ENCODE measurements at places on chromosomes 11 and 22.

- DNase-seq = no peak
Measured at GRCh38 chr11:96102664-96103078, 178.8 kb upstream of the MTMR2 start.

DNA sequence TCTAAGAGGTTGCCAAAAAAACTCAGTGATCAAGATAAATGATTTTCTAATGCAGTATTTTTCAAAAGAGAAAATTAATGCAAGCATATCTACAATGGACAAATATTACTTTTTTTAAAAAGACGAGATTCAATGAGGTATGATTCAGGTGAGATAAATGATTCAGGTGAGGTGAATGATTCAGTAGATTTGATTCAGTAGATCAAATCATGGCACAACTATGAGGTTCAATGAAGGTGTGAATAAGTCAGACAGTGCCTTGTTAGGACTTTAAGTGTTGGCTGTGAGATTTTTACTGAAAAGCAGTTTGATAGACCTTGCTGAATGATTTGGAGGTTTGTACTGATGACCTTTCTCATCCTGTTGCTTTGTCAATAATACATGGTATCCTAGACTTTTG lies 742.2 kb downstream of the NELL1 start:
- no peak for DNase-seq

- no peak for DNase-seq
Measured at GRCh38 chr11:17898782-17899181, 114.1 kb downstream of the SERGEF start.

GRCh38 chr11:125451400-125452124 lies 44.5 kb downstream of the FEZ1 start:
- DNase-seq = no peak

GRCh38 chr11:122803306-122803705 lies 35.0 kb upstream of the CRTAM start:
- DNase-seq = no peak

DNA sequence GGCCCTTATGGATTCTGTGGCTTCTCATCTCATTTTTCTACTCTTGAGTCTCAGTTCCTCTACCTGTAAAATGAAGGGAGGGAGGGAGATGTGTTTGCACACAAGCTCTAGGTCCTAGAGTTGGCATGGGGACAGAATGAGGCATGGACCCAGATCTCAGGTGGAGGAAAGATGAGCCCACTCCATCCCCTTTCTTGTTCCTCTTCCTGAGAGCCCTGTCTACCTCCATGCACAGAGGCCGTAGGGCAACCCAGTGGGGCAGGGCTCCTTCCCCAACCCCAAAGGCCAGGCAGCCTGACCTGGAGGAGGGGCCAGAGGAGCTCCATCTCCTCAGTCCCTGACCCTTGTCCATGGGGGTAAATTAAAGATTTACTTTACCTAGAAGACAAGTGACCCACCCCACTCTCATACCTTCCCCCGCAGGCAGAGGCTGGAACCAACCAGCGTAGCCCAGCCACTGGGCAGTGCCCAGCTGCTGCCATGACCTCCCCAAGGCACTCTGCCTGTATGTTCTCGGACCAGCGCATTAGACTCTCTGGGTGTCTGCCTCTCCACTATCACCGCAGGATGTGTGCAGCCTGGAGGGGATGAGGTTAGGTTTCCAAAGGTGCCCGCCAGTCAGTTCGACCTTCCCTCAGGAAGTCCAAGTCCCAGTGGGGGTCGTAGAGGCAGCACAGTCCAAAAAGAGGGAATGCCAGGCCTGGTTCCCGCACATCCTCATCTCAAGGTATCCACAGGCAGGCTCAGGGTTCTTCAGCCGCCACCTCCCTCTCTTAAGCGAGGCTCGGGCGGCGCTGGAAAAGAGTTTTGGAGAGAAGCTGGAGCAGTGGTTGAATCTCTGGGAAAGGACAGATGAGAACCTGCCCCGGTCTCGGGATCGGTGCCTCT lies 3.0 kb downstream of the SMTN start:
- DNase-seq = no peak

GRCh38 chr11:112795142-112795815 lies 165.9 kb upstream of the NCAM1 start:
- peak; percentile 24 for DNase-seq

- DNase-seq = no peak
Measured at GRCh38 chr22:27687984-27688545, 113.5 kb downstream of the MN1 start.

GRCh38 chr11:20474882-20475517 lies 87.5 kb downstream of the PRMT3 start:
- no peak for DNase-seq

DNA sequence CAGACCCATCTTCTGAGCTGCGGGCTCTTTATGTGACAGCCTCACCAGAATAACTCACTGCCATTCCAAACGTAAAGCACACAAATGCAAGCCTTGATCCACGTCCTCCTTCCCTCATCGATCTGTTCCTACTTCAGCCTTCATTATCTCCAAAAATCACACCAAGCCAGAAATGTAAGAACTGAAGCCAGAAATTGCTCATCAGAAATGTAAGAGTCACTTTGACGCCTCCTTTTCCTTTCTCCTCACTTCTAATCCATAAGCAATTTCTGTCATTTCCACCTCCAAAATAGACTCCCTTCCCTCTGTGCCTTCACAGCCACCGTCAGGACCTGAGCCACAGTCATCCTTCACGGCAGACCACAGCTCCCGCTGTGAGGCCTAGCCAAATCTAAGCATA lies 387.3 kb upstream of the B3GAT1 start:
- no peak for DNase-seq

DNA sequence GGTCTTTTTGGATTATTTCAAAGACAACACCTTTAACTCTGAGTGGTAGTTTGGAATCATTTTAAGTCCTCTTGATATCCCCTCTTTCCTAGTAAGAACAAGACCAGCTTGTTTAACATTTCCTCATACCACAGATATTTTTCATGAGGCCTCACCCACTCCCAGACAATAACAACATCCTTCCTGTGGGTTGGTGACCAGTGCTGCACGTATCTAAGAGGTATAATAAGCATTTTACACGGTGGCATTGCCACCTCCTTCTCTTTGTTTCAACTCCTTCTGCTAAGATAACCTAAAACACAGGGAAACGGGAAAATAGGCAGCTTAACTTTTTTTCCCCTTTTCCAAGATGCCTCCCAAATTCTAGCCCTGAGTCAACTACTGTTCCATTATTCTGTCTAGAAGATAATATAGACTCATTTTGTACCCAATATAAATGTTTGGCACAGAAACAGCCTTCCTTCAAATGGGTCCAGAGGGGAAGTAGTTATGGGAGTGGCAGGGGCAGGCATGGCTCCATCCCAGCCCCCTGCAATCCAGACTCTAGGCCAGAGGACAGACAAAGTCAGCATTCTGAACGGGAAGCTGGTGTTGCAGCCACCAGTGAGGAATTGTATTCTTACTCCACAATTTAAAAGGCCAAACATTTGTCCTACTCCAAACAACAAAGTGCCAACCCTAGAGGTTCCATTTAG lies 28.5 kb downstream of the MAML2 start:
- DNase-seq = no peak

DNA sequence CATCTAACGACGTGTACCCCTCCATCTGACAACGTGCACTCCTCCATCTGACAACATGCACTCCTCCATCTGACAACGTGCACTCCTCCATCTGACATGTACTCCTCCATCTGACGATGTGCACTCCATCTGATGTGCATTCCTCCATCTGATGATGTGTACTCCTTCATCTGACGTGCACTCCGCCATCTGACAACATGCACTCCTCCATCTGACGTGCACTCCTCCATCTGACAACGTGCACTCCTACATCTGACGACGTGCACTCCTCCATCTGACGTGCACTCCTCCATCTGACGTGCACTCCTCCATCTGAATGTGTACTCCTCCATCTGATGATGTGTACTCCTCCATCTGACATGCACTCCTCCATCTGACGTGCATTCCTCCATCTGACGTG lies 8.0 kb upstream of the IL17REL start:
- DNase-seq = no peak

DNA sequence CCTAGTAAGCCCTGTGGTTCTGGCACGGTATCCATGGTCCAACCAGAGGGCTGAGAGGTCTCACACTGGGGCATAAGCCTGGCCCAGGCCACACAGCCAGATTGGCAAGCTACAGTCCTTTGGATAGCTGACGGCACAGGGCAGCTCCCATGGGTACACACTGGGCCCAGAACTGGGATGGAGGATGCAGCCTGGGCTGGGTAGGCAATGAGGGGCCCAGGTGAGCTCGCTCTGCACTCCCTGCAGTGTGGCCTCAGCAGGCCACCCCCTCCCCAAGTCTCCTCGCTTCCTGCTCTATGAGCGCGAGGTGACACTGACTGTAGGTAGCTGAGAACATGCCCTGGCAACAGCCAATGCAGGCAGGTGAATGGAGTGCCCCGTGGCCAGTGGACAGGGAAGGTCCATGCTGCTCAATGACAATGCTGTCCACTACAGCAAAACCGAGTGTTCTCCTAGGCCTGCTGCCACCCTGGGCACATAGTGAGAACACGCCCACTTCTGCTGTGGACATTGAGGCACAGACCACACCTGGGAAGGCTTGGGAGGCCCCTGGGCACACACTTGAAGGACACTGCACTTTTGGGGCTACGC lies 3.8 kb downstream of the ARVCF start:
- no peak for DNase-seq

- DNase-seq = no peak
Measured at GRCh38 chr11:37171451-37171850, 573.4 kb upstream of the RAG2 start.

DNA sequence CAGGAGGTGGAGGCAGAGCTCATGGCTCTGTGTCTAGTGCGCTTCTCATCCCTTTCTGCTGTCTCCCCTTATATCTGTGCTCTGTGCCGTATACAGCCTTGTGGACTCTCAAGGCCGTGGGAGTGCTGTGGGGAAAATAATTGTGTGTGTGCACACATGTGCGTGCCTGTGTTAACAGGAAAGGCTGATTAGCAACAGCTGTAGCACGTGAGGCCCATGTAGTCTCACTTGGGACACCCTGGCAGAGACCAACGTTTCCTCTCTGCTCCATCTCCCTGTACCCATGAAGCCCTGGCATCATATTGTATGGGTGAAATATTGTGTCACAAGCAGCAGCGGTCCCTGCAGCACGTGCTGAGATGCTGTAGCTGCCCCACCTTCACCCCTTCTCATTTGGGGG lies 109.3 kb downstream of the LRRC32 start:
- DNase-seq = no peak

DNA sequence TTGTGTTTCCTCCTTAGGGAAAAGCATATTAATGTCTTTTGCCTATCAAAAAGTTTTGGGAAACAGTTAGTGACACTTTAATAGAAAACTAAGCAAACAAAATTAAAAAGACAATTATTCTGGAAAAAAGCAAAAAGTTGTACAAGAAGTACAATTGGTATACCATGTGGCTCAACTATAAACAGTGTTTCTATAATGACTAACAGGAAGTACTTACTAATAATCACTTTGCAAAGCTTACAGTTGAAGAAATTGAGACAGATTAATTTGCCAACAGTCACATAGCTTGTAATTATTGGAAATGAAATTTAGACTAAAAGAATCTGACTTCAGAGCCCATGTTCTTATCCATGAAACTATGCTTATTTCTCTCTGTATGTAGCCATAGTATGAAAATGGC lies 24.7 kb downstream of the PPME1 start:
- DNase-seq = no peak

GRCh38 chr11:83823461-83824025 lies 537.4 kb upstream of the CCDC90B start:
- DNase-seq = no peak

GRCh38 chr11:42992594-42992993 lies 319.2 kb upstream of the API5 start:
- DNase-seq = no peak

DNA sequence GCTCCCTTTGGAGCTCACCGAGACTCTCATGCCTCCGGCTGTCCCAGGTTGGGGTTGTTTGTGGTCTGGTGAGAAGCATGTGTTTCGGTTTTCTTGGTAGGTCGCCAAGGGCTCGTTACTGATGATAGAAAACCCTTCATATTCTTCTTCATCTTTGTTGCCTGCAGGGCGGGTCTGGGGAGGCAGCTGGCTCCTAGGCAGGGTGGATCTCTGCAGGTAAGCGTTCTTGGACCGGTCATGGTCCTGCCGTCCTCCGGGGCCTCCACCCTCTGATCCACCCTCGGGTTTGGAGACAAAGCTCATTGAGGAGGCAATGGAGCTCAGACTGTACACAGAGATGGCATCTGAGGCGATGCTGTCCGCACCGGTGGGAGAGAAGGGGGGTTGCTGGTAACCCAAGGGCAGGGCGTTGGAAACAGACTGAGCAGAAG lies 64.3 kb upstream of the PITPNB start:
- DNase-seq = no peak

DNA sequence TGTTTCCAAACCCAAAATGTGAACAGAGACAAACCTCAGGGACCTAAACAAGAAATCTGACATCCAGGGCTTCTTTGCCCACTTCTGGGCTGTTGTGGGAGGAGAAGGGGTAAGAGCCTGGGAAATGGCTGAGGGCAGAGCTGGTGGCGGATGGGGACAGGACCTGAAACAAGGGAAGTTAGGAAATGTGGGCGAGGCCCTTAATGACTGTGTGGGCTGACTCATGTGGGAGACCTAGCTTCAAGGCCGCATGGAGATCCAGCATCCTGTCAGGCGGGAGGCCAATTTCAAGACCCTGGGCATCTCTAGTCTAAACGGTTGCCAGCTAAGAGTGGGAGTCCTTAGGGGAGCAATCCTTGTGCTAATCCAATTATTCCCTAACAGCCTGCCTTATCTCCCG lies 2.1 kb upstream of the OAF start:
- DNase-seq = no peak

- DNase-seq = no peak
Measured at GRCh38 chr22:25192406-25192805, 7.3 kb upstream of the CRYBB3 start.

- no peak for DNase-seq
Measured at GRCh38 chr11:121543836-121544380, 91.1 kb upstream of the SORL1-AS1 start.

DNA sequence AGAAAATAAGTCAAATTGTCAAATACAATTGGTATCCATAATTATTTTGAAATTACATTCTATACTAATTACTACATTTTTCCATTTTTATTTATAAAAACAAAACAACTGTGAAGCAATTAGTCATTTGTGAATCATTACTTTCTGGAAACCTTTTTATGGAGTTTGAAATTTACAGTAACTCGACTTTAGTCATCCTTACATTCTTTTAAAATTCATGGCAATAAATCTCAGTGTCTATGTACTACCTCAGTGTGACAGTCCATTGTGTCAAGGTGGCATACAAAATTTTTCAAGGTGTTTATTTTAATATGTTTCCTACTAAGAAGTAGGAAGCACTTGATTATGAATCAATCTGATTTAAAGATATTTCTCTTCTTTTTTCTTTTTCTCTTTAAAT lies 1949.4 kb upstream of the RAG2 start:
- DNase-seq = no peak

DNA sequence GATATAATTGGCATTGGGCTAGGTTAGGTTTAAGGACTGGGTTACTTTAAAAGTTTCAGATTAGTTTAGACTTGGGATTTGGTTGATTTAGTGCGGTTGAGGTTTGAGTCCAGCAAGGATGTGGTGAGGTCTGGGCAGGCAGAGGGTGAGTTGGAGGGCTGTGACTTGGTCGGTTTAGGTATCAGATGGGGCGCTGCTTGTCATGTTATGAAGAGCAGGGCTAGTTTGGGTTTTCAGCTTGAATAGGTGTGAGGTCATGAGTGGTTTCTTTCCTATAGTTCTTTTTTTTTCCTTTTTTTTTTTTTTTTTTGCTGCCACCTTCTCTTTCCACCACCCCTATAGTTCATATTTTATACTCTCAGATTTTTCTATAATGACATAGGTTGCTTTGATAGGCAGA lies 4.8 kb downstream of the CLCF1 start:
- DNase-seq = no peak

All from NCI-H2107 (cell line).